Mesothelial cell of epicardium (in vitro differentiated cells): ENCODE measurements at places on chromosomes 4 and X.

GRCh38 chr4:94714365-94715160 is 43.2 kb upstream of the BMPR1B start:
- no peak for DNase-seq

DNA sequence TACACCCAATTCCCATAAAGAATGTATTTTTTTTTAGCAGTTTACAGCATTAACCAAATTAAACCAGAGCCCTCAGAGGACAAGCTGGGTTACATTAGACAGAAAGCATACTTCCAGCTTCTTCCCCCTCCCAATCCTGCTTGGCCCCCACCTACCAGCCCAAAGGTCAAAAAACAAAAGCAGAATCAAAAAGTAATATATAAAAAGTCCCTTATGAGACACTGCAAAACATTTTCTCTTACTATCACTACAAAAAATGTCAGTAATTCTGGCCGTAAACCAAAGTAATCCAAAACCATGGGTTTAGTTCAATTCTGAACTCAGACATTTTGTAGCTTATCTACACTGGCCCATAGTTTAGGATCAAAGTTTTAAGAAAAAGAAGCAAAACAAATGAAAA is 38.0 kb downstream of the APBB2 start:
- DNase-seq: no peak

GRCh38 chr4:8114456-8115202 is 44.0 kb downstream of the ABLIM2 start:
- DNase-seq: no peak

DNA sequence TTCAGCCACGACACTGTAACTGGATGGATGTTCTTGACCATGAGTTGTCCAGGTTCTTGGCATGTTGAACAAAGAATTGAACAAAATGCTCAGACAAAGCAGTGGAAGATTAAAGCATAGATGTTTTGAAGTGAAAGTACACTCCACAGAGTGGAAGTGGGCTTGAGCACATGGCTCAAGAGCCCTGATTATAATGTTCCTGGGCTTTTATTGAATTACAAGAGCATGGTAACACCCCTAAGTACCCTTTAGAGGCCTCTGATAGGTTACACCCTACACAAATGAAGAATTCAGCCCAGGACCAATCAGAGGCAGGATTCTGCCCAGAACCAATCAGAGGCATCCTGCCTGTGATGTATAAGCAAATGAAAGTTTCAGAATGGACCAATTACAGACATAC is 33.5 kb downstream of the SLC10A6 start:
- no peak for DNase-seq

GRCh38 chr4:176910646-176911045 is 117.9 kb upstream of the VEGFC start:
- no peak for DNase-seq

GRCh38 chrX:49277535-49277830 is 7.9 kb downstream of the PPP1R3F start:
- no peak for DNase-seq

- DNase-seq: no peak
Measured at GRCh38 chrX:79368441-79368840, 1.3 kb upstream of the ITM2A start.

GRCh38 chr4:85741381-85741780 is 266.4 kb downstream of the ARHGAP24 start:
- no peak for DNase-seq

DNA sequence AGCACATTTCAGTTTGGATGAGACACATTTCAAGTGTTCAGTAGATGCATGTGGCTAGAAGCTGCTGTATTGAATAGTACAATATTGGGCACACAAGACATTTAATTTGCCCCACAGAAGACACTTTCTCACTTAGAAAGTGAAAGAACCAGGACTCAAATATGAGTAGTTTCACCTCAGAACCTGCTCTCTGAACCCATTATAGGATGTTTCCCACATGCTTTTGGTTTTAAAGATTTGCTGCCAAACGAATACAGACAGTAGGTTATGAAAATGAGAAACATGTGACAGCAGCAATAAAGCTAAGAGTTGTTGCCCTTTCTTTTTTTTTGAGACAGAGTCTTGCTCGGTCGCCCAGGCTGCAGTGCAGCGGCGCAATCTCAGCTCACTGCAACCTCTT is 32.3 kb downstream of the C4orf54 start:
- no peak for DNase-seq
